ENCODE measurements at places on chromosomes 5 and 9. TPM values are rescaled to one million over a fixed set of nuclear protein-coding genes. Genes with fewer than 3 reads are reported as not detected.

The FAM120A gene
- 94.8 TPM for total RNA-seq

The SEMA5A gene
- 51.5 TPM for total RNA-seq

The PCDHGA6 gene
- total RNA-seq: 5.4 TPM

The OCLN gene
- 2.0 TPM for total RNA-seq

The RALGPS1 gene
- total RNA-seq: 17.9 TPM

The GMCL2 gene
- total RNA-seq: not detected

The PCDHGB7 gene
- total RNA-seq: 8.6 TPM

The TMC1 gene
- 0.23 TPM for total RNA-seq

DNA sequence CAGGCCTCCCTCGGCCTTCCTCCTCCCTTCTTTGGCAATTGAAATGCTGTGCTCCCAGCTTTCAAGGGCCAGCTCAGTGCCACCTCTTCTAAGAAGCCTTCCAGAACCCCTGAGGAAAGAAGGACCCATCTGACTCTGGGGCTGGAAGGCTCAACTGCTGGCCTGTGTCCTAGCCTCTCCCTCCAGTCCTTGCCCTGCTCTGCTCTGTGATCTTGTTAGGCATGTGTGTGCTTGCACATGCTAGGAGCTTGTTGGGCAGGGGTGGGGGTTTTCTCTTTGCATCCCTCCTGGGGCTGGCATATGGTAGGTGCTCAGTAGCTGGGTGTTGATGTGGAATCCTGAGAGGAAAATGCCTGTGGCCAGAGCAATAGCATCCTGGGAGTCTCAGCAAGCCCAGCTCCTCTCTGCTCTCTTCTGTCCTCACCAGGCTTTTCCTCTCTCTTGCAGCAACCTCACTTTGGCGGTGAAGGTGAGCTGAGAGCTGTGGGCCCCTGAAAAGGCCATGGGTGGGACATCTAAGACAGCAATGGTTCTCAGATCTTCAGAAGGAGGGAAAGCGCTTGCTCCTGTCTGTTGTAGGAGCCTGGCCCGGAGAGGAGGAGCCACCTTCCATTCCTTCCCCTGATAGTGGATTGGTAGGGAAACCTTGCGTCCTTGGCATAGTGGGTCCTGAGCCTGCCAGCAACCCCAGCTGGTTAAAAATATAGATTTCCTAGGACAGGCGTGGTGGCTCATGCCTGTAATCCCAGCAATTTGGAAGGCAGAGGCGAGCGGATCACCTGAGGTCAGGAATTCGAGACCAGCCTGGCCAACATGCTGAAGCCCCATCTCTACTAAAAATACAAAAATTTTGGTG, 9.9 kb downstream of the DOLK start:
- no peak for DNase-seq

- DNase-seq: no peak
Measured at GRCh38 chr9:27712806-27713205, 139.5 kb upstream of the C9orf72 start.

- no peak for DNase-seq
Measured at GRCh38 chr5:150765799-150766169, 7.0 kb upstream of the DCTN4 start.

DNA sequence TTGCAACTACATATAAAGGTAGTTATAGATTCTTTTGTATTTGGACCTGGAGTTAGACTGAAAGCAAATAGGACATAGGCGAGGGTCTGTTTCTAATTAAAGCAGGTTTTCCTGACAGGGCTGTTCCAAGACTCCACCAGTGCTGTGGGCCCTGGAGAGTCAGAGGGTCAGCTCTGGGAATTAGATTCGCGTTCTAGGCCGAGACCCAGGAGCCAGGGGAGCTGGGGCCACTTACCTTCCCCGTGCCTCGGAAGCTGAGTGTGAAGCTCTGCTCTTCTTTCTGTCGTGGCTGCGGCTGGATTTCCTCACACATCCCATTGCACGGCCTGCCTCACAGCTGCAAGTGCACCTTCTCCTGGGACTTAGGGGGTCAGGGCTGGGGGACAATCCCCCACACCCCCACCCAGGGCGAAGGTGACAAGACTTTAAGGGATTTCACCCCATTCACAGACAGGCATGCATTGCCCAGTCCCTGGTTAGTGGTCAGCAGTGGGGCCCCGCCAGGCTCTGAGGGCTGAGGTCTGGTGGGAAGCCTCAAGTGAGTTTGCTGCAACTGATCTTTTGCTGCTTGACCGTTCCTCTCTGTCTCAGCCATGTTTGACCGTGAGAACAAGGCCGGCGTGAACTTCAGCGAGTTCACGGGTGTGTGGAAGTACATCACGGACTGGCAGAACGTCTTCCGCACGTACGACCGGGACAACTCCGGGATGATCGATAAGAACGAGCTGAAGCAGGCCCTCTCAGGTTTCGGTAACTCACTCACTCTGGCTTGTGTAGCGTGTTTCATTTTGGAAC, 15.3 kb upstream of the AHRR start:
- no peak for DNase-seq

DNA sequence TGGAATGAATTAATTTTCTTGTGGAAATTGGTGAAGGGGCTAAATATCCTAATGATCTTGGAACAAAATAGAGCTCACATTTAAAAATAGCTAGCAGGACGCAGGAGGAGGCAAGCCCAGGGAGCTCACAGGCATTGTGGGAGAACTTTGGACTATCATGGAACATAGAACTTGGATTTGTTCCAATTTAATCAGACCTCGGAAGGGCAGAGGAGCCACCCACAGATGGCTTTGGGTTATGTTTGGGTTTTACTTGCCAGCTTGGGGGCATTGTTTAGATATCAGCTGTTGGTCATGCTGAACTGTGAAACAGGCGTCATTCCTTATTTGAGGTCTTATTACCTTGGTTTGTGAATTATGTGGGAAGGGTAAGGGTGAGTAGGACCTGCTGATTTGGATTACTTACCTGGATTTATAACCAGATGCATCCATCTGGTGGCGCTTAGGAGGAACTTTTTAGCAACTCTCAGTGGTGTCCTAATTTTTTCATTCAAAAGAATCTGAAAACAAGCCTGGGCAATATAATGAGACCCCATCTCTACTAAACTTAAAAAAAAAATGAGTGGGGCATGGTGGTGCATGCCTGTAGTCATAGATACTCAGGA, 14.1 kb upstream of the PTGR1 start:
- no peak for DNase-seq

DNA sequence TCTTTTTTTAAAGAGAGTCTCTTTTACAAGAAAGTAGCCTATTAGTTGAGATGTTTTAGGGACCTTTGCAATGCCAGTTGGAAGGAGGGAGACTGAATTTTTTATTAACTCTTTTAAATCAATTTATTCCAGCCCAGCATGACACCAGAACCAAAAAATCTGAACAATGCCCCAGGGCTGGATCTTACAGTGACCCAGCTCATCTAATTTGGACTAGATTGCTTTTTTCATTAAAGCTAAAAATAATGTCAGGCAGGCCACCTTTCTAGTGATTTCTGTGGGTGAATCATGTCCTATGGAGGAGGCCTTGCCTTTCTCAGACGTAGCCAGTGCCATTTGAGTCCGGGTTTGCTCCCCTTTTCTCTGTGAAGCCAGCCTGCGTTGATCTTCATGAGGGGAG, 38.8 kb downstream of the MAP1B start:
- no peak for DNase-seq

- DNase-seq: no peak
Measured at GRCh38 chr5:117327511-117327910, 752.9 kb upstream of the SEMA6A start.

GRCh38 chr9:38065369-38066075, 3.5 kb downstream of the SHB start:
- no peak for DNase-seq

GRCh38 chr9:26682796-26683496, 209.7 kb downstream of the CAAP1 start:
- no peak for DNase-seq

DNA sequence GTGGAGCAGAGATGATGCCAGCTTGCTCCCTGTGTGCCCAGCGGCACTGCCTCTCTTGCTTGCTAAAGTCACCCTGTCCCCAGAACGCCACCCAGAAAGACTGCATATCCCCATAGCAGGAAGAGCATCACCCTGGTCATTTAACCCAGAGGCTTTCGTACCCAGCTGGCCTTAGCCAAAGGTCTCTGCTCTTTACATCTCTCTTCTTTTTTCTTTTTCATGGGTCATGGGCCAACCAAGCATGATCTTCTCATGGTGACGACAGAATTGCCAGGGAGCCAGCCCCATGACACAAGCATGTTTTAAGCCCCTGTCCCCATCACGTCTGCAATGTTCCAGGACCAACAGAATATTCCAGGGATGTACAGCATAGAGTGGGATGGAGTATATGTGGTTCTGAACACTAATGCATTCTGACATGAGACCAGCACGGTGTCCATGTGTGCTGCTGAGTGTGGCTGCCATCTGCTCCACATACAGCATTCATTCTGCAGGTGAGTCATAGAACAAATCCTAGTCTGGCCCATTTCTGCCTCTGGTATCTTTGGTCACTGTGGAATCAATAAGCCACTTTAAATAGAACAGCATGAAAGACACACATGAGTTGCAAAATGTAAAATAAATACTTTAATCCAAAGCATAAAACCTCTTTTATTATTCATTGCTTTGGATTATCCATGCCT, 203.0 kb downstream of the MED10 start:
- no peak for DNase-seq

DNA sequence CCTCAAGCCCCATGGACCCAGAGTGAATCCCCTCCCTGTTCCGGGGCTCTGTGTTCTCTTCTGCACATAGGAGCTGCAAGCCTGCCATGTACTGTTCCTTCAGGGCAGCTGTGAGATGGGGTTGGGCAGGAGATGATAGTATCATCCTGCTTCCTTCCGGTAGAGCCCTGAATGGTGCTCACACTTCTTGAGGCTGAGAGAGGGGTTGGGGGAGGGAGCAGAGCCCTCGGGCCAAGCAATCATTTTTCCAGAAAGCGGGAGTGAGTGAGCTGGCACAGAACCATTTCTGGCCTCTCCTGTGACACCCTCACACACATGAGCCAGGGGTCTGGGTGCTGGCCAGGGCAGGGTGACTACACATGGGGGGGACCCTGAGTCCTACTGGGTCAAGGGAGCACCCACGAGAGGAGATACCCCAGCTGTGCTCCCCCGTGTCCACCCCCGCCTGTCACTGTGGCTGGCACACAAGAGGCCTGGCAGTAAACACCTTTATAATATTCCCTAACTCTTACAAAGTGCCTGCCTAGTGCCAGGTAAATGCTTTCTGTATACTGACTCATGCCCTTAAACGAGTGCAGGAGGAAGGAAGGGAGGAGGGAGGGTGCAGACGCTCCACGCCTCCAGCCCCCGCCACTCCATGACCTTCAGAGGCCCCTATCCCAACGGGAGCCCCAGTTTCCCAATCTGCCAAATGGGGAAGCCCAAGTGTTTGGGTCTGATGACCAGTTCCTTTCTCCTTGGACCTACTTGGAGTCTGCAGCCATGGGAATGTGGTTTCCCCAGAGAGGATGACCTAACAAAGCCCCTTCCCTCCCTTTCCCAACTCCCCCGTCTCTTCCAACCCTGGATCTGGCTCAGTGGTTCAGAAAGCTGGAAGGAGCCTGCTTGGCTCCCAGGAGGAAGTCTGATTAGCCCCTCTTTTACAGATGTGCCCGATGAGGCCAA, 15.5 kb downstream of the AKNA start:
- DNase-seq: no peak

GRCh38 chr9:121271368-121272341, 3.7 kb downstream of the GSN start:
- peak; percentile 64 for DNase-seq
